ENCODE measurements at places on chromosomes 16 and 17.

DNA sequence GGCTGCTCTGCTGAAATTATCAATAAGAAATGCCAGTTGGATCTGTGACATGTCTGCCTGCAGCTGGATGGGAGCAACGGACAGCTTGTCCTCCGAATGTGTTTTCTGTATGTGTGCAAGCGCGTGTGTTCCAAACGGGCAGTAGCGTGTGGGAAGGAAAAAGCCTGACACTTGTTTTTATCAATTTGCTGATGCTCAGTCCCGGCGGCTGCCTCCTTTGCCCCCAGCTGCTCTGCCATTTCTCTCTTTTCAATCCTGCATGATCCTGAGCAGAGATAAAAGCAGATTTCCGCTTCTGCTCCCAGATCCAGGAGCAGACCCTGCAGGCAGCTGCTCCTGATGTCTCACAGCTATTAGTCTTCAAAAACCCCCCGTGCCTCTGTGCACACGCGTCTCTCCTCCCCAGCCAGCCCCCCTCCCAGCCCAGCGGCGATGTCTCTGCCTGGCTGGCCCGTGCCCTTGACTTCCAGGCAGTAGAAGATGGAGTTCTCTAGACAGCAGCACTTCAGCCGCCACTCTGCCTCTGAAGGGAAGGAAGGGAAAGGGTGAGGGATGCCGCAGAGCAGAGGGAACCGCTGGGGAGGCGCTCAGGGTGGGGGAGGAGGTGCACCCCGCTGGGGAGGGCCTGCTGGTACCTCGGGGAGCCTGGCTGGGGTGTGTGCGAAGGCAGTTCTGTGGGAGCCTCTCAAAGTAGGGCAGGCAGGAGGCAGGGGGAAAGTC lies 4.1 kb downstream of the PRCD start:
- DNase-seq: no peak

DNA sequence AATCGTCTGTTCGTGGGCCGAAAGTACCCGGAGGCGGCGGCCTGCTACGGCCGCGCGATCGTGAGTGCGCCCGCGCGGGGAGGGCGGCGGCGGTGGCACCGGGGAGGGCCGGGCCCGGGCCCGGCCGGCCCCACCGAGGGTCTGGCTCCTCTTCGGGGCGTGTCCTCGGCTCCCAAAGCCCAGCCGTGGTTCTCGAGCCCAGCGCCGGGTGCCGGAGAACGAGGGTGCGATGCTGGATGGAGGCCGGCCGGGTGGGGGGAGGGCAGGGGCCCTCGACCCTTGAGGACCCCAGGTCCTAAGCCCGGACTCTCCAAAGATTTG lies 375 bp downstream of the STUB1 start:
- DNase-seq: no peak

DNA sequence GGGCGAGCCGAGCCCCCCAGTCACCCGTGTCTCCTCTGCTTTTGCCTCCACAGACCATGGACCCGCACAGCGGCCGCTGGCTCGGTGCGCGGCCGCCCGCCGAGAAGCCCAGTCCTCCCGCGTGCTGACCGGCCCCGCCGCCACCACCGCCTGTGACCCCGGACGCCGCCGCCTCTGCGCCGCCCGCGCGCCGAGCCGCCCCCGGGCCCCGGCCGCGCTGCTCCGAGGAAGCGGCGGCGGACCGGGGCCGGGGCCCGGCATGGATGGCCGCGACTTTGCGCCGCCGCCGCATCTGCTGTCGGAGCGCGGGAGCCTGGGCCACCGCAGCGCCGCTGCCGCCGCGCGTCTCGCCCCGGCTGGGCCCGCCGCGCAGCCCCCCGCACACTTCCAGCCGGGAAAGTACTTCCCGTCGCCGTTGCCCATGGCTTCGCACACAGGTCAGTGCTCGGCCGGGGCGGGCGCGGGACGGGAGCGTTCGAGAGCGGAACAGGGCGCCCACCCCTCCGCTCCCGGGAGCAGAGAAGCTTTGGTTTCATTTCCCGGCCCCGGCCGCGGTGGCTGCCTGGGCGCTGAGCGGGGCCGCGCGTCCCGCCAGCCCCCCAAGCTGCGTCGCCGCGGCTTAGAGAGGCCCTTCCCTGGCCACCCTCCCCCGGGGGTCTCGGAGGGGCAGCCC lies 4.4 kb downstream of the BAHCC1 start:
- DNase-seq: no peak

DNA sequence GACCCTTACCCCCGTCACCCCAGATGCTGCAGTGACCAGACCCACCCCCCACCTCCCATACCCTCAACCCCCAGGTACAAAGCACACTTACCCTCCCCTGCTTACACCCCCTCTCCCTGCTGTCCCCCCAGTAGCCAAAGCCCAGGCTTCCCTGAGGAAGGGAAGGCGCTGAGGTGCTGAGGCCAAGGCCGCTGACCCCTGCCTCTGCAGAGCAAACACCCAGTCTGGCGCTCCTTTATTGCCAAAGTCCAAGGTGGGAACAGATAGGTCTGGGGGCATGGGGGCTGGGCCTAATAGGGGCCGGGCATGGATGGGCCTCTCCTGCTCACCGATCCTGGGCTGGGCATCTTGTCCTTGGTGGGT lies 683 bp downstream of the LCAT start:
- DNase-seq: no peak

DNA sequence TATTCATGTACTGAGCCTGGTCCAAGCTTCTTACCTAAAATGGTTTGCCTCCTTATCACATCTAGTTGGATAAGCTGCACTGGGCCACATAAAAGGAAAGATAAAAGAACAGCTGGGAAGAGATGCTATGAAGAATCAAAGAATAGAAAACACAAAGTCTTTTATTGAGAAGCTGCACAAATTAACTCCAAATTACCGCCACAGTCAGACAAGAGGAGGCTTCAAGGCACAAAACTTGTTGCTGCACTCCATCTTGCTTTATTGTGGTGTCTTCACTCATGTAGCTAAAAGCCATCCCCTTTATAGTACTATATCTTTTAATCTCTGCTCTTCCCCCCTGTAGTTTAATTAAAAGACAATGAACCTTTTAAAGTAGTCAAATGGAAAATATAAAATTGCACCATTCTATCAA lies 330.6 kb upstream of the PMFBP1 start:
- no peak for DNase-seq

DNA sequence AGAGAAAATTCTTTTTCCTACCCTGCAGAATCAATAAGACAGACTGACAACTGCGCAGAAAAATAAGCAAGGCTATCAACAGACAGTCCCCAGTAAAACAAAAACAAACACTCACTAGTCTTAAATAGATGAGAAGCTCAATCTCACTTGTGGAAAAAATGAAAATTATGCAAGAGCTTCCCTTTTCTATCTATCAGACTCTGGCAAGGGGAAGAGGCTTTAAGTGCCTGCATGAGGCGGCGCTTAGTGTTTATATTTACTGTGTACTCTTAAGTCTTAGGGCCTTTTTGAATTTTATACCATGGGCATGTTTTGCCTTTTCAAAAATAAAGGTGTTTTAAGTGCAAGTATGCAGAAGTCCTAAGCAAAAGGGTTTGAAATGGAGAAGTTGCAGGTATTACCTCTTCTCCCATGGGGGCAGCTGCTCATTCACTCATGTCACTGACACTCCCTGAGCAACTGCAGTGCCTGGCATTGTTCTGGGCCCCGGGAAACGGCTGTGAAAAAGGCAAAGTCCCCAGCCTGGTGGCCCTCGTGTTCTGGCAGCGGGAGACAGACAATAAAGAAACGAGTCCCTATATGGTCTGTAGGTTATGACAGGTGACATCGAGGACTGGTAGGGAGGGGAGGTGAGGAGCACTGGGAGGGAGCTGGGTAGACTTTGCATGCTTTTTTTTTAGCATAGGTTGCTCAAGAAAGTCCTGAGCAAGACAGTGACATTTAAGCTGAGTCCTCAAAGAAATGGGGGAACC lies 35.2 kb downstream of the HSBP1 start:
- no peak for DNase-seq

GRCh38 chr16:3121851-3122467 lies 9.6 kb downstream of the ZNF205 start:
- no peak for DNase-seq

- no peak for DNase-seq
These were observed 215.4 kb downstream of the SOX9 start for GRCh38 chr17:72336026-72336803.

GRCh38 chr17:65079489-65079900 lies 23.0 kb upstream of the GNA13 start:
- DNase-seq: no peak

DNA sequence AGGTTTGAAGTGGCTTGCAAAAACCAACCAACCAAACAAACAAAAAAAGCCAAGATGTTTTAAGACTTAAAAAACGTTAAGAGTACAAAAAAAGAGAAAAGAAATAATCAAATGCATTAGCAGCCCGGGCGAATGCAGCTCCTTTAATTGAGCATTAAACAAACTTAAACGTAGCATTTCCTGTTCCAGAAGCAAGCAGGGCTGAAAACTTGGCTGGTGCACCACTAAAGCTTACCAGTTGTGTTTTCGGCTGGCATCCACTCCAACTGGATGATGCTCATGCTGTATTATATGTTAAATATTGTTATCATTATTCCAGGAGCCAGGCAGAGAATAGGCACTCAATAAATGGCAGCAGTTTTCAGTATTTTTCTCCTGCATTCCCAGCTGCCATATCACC lies 45.1 kb downstream of the IRX6 start:
- DNase-seq: no peak

- DNase-seq: no peak
These were observed 40.9 kb downstream of the CREBBP start for GRCh38 chr16:3839402-3840184.

- DNase-seq: peak; percentile 7
These were observed 557.7 kb downstream of the MAF start for GRCh38 chr16:79042886-79043285.

DNA sequence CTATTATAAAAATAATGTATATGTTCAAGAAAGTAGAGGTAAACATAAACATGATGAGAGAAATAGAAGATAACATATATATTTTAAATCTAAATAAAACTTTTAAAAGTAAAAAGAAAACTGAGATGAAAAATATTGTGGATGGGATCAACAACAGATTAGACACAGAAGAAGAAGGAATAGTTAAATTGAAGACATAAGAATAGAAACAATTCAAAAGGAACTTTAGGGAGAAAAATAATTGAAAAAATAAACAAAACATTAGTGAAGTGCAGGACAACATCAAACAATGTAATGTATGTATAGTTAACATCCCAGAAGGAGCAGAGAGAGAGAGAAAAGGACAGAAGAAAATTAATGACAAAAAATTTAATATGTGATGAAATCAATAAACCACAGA lies 228.1 kb upstream of the TNRC6C start:
- no peak for DNase-seq

GRCh38 chr17:34980681-34981537 lies 597 bp downstream of the LIG3 start:
- peak; percentile 78 for DNase-seq

DNA sequence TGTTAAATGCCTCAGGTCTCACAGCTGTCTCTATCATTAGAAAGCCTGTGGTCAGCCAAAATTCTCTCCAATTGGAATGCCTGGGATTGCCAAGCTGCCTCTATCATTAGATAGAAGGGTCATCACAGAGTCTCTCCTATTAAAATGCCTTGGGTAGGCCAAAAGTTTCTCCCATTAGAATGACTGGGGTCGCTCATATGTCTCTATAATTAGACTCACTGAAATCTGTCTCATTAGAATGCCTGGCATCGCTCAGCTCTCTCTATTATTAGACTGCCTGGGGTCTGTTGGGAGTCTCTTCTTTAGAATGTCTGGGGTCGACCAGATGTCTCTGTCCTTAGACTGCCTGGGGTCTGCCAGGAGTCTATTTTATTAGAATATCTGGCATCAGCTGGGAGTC lies 2265.1 kb downstream of the TP53TG3F start:
- DNase-seq: no peak

- DNase-seq: no peak
These were observed 736.5 kb downstream of the KCNJ2 start for GRCh38 chr17:70905796-70906195.

GRCh38 chr17:61076621-61077031 lies 323.0 kb upstream of the TBX2 start:
- no peak for DNase-seq

GRCh38 chr17:77106874-77107358 lies 33.9 kb upstream of the SEC14L1 start:
- DNase-seq: no peak

GRCh38 chr17:80455336-80455710 lies 21.1 kb downstream of the NPTX1 start:
- no peak for DNase-seq

DNA sequence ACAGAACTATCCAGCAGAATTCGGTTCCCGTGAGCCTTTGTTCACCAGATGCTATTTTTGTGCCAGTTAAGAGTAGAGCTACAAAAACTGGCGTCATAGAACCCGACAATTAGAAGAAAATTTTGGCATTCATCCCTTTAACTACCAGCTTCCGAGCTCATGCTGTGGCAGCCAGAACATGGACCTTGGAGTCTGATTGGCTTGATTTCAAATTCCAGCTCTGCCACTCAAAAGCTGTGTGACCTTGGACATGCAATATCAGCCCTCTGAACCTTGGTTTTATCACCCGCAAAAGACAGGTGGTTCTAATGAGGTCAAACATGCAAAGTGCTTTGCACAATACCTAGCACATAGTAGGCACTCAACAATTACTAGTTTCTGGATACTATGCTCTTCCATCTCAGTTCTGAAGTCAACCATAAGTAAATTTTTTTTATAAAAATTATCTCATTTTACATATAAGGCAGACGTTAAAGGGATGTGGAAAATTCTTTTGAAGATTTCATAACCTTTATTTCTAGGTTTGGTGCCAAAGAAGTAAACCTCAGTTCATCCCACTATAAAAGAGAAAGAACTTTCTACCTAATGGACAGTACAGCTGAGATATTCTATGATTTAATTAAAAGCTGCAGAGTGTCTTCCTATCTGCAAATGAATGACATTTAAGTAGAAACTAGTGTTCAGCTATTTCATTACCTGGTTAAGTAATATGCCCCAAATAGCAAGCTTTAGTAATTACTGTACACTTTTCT lies 331.5 kb downstream of the HAPSTR1 start:
- no peak for DNase-seq

DNA sequence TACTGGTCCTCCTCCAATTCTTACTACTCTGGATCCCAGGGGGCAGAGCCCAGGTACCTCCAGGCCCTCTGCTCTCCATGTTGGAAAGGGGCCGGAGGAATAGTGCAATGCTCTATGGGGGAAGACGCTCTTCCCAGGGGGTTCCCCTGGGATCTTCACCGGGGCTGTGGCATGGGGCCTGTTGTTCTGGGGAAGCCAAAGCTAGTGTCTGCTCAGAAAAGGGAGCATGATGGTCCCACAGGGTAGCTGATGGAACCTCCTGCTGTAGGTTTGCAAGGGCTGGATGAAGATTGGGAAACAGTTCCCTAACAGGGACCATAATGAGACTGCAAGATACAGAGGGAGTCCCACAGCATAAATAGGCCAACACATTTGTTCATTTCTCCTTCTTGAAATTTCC lies 114.7 kb downstream of the IRX5 start:
- DNase-seq: no peak
